ENCODE measurements at places on chromosomes 12 and 14. TPM values are rescaled to one million over a fixed set of nuclear protein-coding genes. Genes with fewer than 3 reads are reported as not detected.

Gene PRH2
- not detected for total RNA-seq

DNA sequence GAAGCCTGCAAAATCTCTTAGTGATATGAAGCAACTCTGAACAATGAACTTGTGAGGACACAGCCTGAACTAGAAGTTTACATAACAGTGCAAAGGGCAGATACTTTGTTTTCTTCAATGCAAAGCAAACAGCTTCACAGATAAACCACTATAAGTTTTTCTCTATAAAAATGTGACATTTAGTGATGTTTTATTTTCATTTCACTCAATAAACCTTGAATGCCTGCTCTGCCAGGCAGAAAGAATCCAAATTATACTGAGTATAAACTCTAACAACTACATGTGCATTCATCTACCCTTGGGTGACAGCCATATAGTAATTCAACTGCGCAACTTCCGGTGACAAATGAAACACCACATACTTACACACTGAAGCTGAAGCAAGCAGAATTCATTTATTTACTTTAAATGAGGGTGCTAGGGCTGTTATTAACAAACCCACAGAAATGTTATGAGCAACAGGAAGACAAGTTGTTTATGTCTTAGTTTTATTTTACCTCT, 10.3 kb downstream of the DCP1B start:
- no peak for DNase-seq

Gene OR10AD1
- total RNA-seq: not detected

- DNase-seq: no peak
Observed at GRCh38 chr14:45096218-45096617, 12.3 kb downstream of the PRPF39 start.

- DNase-seq: no peak
Observed at GRCh38 chr14:106460916-106461315, 934.5 kb downstream of the TMEM121 start.

DNA sequence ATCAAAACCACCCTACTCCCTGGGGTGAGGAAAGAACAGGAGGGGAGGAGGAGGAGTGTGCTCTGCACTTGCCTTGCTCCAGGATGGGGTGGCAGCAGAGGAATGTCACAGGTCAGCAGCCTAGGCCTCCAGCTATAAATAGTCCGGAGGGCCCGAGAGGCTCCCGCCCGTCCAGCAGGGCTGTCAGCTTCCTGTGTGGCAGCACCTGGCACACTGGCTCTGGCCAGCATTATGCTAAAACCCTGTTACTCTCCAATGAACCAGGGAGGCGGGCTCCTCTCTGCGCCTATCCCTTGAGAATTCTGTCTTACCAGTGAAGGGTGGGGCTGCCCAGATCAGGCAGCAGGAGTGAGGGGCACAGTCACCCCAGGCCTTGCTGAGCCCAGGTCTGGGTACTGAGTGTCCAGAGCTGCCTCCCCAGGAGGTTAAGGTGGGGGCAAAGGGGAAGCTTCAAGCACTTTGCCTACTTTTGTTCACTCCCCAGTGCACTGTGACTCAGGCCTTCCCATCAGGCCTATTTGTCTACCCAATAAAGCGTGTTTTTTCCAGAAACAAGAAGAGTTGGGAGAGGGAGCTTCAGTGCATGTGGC, 1.2 kb upstream of the COX14 start:
- peak; percentile 66 for DNase-seq

Gene TAS2R20
- 0.27 TPM for total RNA-seq

Gene RBP5
- total RNA-seq: 0.97 TPM

Data from left cardiac atrium (tissue), 4 donors.